ENCODE measurements at places on chromosomes 1 and 21.

- peak; percentile 66 for DNase-seq
Measured at GRCh38 chr1:38071312-38072256, 25.0 kb upstream of the POU3F1 start.

DNA sequence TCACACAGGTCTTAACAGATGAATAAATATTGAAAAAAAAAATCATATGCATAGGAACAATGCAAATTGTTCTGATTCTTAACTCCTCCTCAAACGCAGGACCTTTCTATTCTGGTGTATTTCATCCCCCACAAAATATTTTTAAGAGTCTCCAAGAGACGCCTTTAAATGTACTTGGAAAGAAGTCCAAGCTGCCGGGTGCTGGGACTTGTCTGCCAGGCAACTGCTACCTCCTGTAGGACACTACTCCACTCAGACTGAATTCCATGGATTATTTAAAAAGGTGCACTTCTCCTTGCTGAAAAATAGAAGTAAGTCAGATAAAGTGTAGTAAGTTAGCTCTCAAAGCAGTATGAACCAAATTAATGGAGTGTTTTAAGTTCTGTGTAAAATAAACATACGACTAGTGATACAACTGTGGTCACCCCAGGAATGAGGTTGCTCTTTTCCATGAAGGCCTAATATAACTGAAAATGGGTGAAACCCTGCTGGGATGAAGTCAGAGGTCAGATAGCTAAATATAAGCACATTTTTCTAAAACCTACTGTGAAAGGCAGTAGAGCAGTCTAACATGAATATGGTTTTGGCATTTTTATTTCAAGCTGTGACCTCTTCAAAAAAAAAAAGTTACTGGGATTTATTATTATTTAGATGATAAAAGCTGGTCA is 189.2 kb upstream of the PBX1 start:
- no peak for DNase-seq

GRCh38 chr1:40143891-40144575 is 17.2 kb upstream of the RLF start:
- peak; percentile 54 for DNase-seq

DNA sequence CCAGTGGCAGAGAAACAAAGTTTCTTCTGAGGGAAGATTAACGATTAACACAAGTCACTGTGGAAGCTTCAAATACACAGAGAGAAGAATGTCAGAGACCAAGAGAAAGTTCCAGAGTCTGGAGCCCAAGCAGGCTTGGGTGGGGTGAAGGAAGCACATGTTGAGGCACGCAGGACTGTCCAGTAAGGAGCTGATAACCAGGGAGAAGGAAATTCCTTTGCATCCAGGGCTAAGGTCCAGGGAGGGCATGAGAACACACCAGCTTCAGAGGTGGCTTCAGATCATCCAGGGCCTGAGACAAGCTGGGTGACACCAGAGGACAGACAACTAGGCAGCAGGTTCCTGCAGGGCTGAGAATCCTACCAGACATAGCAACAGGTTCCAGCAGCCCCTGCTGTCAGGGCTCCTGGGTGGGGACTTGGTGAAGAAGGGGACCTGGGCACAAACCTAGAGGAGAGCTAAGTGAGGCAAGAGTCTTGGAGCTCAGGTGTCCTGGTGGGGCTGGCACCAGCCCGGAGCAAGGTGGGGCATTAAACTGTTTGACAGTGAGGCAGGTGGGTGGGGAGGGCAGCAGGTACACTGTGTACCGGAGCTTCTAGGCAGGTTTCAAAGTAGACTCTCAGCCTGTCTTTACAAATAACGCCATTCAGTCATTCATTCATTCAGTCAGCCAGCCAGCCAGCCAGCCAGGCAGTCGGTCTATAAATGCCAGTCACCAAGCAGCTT is 2.6 kb upstream of the SPRR1A start:
- DNase-seq, result no peak

DNA sequence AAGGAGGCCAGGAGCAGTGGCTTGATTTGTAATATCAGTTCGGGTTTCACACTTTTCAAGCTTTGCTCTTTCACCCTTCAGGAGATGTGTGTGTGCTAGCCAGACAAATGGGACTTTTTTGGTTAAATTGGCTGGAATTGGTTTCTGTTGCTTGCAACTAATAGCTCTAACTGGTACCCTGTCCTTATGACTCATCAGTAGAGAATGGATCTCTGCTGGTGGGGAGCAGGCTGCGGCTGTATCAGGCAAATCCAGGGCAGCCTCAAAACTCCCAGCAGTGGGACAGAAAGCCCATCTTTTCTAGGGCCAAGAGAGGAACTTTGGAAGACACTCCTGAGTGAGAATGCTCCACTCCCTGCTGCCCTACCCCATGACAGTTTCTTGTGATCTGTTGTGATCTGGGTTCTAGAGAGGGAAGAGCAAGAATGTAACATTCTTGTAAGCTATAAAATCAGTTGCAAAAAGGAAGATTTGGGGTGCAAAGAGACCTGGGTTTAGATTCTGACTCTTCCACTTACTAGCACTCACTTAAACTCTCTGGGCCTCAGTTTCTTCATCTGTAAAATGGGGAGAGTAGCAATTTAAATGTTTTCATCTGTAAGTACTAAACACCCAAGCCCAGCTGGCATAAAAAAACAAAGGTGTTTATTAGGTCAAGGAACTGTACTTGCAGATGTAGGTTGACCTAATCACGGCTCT is 257.0 kb upstream of the TMEM51 start:
- DNase-seq, result no peak

GRCh38 chr1:156500543-156500792 is at the start of gene MEF2D:
Gene MEF2D (minus strand): TSS chr1:156500775. CDS start chr1:156483292, 17,483 bp downstream.
- DNase-seq, result no peak

DNA sequence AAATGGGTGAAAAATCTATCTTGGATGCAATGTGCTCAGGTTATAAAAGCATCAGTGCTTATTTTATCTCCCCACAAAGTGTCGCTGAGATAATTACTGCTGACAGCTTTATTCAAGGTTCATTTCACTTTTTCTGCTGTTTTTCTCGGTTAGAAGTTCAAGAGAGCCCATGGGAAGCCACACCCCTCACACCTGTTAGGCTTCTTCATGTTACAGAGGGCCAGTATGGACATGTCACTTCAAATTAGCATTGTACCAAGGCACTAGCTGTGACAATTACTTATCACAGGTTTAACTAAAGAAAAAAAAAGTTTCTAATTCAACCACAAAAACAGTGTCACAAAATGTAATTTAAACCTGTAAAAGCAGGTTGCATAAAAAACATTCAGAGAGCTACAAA is 187.3 kb upstream of the DMRTA2 start:
- peak; percentile 22 for DNase-seq

GRCh38 chr1:228918335-228918734 is 183.1 kb downstream of the RHOU start:
- no peak for DNase-seq

GRCh38 chr21:44847261-44848056 is 26.0 kb downstream of the PTTG1IP start:
- no peak for DNase-seq

DNA sequence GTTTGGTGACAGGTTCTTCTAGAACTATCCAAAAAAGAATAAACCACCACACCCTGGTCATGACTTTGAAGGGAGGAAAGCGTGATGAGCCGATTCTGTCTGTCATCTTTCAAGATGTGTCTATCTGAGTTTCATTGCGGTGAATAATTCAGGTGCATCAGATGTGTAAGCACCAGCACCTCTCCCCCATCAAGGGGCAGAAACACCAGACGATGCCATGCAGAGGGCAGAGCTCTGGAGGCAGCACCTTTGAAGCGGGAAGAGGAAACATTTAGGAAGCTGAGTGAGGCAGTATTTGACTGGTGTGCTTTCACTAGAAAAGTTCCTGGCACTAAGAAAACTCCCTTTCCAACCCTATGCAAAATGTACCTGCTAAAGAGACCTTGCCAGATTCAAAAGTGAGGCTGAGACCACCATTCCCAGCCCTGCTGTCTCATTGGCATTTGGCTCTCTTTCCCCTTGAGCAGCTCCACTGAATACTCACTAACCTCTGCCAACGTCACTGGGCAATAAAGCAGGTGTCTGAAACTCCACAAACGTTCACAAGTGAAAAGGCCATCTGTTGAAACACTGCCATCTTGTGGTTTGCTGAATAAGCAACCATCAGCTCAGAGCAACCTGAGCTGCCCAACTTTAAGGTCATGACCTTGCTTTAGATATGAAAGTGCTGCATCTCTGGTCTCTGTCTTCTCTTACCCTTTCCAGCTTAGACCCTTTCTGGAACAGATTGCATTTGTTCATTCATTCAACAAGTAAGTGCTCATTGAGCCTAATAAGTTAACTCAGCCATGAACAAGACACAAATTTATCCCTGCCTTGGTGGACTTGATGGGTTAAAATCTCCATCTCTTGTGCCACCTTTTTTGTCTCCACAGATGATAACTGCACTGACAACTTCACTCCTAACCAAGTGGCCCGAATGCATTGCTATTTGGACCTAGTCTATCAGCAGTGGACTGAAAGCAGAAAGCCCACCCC is 228.6 kb downstream of the PAPPA2 start:
- DNase-seq, result peak; percentile 40

GRCh38 chr1:48500541-48501450 is 28.8 kb upstream of the SPATA6 start:
- DNase-seq, result no peak

GRCh38 chr1:27314169-27314568 is 7.8 kb upstream of the TMEM222 start:
- DNase-seq, result no peak

DNA sequence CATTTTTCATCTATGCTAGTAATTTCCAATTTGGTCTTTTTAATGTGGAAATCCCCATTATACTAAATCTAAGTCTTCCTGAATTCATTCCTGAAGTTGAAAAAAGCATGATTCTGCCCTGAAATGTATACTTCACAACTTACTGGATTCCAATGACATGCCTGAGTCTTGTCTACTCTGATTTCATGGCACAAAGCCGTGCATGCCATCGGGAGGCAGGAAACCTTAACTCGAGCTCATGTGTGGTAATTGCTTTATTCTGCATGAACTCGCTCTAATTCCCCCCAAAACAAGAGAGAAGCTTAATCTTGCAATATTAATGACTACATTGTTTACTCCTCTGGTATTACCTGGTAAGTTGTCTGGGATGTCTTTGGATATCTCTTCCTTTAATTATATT is 39.6 kb upstream of the PBX1 start:
- DNase-seq, result no peak

DNA sequence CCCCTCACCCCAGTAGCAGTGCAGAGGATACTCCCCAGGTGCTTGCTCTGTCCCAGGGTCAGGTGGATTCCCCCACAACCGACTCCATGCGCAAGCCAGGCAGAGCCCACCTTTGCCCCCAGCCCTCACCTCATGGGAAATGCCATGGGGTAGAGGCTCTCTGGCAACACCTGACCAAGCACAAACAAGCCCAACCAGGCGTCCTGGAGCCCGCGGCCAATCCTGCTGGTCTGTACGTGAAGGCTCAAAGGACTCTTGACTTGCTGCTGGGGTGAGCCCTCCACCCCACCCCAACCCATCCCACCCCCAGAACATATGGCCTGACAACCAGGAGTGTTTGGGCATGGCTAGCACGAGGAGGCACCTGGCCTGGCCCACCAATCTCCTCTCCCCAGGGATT is 1.8 kb downstream of the ADGRB2 start:
- DNase-seq, result no peak

DNA sequence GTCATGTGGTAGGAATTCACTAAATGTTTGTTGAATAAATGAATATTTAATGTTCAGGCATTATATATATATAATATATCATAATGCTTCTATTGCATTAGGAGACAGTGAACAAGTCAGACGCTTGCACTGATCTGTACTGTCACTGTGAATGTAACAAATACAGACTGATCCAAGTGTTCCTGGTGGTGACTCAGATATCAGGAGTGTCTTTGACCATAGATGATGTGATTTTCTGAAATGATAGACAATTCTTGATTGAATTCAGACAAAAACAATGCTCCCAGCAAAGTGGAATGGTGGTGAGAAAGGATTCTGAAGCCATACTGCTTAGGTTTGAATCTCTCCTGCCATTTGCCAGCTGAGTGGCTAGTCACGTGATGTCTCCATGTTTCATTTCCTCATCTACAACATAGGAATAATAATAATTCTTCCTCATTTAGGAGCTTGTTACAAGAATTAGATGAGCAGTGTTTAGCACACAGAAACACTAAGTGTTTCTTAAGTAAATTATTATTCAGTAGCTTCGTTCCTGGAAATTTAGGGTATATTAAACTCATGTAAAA is 71.0 kb downstream of the OLFML2B start:
- DNase-seq, result no peak

GRCh38 chr1:166391279-166392066 is 224.7 kb upstream of the FAM78B start:
- no peak for DNase-seq

DNA sequence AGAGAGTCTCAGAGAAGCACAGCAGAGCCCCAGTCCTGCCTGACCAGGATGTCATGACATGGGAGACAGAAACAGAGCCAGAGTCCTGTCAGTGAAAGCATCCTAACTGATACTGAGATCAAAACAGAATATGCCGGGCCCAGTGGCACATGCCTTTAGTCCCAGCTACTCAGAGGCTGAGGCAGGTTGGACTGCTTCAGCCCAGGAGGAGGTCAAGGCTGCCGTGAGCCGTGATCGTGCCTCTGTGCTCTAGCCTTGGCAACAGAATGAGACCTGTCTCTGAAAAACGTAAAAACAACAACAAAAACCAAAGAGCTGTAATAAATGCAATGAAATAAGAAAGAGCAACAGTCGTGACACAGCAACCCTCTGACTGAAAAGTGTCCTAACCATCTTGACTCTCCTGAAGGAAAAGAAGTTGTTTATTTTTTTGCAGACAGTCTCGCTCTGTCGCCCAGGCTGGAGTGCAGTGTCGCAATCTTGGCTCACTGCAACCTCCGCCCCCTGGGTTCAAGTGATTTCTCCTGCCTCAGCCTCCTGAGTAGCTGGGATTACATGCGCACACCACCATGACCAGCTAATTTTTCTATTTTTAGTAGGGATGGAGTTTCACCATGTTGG is 189.2 kb downstream of the SLC45A1 start:
- DNase-seq, result no peak

DNA sequence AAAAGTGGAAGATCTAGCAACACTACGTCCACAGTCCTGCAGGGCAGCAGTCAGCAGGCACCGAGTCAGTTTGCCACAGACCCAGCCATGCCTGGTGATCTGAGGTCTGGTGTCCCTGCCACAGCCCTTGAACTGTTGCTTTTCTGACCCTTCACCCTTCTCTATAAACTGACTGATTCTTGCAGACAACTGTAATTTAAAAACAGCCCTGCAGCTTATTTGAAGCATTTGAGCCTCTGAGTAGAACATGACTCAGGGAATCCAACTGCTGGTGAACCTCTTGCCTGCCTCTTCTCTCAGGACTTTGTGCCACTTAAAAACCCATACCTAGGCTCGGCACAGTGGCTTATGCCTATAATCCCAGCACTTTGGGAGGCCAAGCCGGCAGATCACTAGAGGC is 107.2 kb downstream of the EDEM3 start:
- DNase-seq, result no peak

GRCh38 chr1:197783510-197783948 is 8.2 kb upstream of the DENND1B start:
- no peak for DNase-seq

Measured in GM10248 (cell line).